Activated CD8-positive, alpha-beta T cell treated with anti-CD3 and anti-CD28 coated beads for 36 hours (primary cell): ENCODE measurements at places on chromosomes 1 and 21.

DNA sequence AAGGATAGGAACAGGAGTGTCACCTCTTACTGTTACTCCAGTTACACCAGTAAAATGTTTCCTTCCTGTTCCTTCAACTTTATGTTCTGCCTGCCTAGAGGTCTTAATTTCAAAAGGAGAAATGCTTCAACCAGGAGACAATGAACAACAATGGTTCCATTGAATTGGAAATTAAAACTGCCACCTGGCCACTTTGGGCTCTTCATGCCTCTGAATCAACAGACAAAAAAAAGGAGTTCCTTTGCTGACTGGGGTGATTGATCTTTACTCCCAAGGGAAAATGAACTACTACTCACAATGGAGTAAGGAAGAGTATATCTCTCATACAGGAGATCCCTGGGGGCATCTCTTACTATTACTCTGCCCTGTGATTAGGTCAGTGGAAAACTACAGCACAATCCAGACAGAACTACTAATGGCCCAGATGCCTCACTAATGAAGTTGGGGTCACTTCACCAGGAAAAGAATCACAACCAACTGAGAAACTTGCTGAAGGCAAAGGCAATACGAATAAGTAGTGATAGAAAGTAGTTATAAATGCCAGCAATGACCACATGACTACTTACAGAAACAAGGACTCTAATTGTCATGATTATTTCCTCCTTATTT, 76.6 kb upstream of the PRDX6 start:
- DNase-seq, result no peak
- peaks cover 3% of the 10 kb centered on the region for H3K36me3 ChIP-seq
- H3K4me3 ChIP-seq, result no peak overlapping the region
- no peak overlapping the region for H3K27ac ChIP-seq
- H3K4me1 ChIP-seq, result no peaks in the 10 kb centered on the region

DNA sequence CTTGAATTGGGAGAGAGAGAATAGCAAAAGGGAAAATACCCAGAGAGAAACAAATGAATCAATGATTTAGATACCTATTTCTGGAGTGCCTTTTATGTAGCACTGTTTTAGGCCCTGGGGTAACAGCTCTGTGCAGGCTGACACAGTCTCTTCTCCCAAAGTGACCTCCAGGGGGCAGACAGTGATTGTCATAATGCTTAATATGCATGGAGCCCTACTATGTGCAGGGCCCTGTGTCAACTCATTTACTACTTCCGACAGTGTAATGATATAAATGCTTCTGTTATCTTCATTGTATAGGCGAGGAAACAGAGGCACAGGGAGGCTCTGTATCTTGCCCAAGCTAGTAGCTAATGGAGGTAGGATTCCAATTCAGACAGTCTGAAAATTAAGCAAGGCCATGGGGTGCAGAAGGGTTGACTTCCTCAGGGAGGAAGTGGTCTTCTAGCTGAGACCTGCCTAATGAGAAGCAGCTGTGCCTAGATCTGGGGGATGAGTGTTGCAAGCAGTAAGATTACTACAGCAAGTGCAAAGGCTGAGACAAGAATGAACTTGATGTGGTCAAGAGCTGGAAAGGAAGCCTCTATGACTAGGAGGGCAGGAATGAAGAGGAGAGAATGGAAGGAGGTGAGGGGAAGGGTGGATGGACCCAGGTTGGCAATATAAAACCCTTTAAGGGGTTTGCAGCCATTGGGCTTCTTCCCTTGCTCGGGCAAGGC, 16.2 kb upstream of the SERINC2 start:
- H3K4me1 ChIP-seq, result peaks cover 9% of the 10 kb centered on the region
- H3K4me3 ChIP-seq, result no peak overlapping the region
- no peaks in the 10 kb centered on the region for H3K27me3 ChIP-seq

- H3K27ac ChIP-seq, result no peak overlapping the region
- no peak for DNase-seq
- no peaks in the 10 kb centered on the region for H3K4me1 ChIP-seq
- no peak overlapping the region for H3K4me3 ChIP-seq
- H3K27me3 ChIP-seq, result no peaks in the 10 kb centered on the region
- H3K36me3 ChIP-seq, result no peaks in the 10 kb centered on the region
Measured at GRCh38 chr1:76640092-76640491, 227.2 kb upstream of the ST6GALNAC5 start.

GRCh38 chr1:22376001-22376400, 75.7 kb upstream of the ZBTB40 start:
- no peaks in the 10 kb centered on the region for H3K36me3 ChIP-seq
- H3K4me3 ChIP-seq, result no peak overlapping the region
- H3K4me1 ChIP-seq, result no peaks in the 10 kb centered on the region
- no peak for DNase-seq
- H3K27ac ChIP-seq, result no peak overlapping the region
- peaks cover 7% of the 10 kb centered on the region for H3K27me3 ChIP-seq

DNA sequence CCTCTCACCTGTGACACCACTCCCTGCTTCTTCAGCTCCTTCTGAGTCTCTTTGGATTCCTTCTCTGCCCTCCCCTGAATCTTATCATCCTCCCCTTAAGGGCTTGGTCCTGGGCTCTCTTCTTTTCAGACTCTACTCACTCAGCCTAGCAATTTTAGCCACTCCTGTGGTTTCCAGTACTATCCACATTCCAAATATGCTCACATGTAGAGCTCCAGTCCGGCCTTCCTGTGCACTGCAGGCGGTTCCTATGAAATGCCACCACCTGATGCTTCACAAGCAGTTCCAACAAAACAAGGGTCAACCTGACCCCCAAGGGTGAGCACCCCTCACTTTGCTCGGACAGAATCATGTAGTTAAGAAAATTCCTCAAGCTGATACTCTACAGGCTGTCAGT, 35.9 kb downstream of the MAB21L3 start:
- H3K27ac ChIP-seq, result no peak overlapping the region
- H3K4me1 ChIP-seq, result peaks cover 27% of the 10 kb centered on the region
- H3K36me3 ChIP-seq, result peaks cover 4% of the 10 kb centered on the region
- H3K4me3 ChIP-seq, result no peak overlapping the region
- no peak for DNase-seq

- DNase-seq, result no peak
- H3K4me3 ChIP-seq, result no peak overlapping the region
- no peak overlapping the region for H3K27ac ChIP-seq
- no peaks in the 10 kb centered on the region for H3K36me3 ChIP-seq
Measured at GRCh38 chr1:207965392-207966387, 54.8 kb upstream of the CD34 start.

DNA sequence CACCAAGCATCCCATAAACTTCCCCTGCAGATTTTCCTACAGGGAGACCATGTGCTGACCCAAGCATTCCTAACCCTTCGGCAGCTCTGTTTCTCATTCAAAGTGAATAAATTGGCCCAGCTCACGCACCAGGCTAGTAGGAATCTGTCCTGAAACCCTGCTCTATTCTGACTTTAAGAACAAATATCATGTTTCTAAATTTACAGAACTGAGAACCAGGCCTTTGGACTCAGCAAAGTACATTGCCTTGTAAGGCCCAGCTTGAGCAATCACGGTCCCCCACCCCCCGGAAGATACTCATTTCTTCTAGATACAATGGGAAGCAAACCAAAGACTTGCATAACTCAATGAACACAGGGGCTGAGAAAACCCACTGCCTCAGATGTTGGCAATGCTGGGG, 160.1 kb upstream of the NFIA start:
- H3K4me3 ChIP-seq, result no peak overlapping the region
- DNase-seq, result no peak
- no peaks in the 10 kb centered on the region for H3K4me1 ChIP-seq
